Stimulated activated CD8-positive, alpha-beta memory T cell treated with anti-CD3 and anti-CD28 coated beads, Interleukin-15, amount 100 ng/mL, for 1 hour (primary cell): ENCODE measurements at places on chromosomes 5 and 9.

DNA sequence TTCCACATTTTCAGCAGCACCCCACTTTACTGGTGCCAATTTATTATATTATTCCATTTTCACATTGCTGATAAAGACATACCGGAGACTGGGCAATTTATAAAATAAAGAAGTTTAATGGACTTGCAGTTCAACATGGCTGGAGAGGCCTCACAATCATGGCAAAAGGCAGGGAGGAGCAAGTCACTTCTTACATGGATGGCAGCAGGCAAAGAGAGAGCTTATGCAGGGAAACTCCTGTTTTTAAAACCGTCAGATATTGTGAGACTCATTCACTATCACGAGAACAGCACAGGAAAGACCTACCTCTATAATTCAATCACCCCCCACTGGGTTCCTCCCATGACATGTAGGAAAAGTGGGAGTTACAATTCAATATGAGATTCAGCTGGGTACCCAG is 641.8 kb upstream of the MEF2C start:
- no peak for DNase-seq

DNA sequence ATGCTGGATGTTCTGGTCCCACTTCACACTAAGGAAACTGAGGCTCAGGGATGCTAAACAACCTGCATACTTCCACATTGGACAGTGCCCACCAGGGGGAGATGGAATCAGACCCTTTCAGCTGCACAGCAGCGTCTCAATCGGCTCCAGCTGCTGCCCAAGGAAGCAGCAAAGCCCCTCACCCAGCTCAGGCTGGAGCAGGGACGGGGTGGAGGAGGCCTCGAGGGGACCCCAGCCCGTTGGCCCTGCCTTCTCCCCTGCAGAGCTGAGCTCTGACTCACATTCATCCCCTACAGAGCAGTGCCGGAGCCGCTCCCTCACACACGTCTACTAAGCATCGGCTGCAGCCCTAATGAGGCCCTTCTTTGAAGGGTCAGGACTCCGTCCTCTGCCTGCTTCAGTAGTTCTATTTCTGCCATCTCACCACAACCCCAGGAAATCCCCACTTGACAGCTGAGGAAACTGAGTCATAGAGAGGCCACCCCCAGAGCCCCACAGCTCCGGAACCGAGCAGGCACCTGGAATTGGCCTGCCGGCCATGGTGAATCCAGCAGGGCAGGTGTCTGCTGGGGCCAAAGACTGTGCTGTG is 21.5 kb upstream of the SUSD3 start:
- no peak for DNase-seq

DNA sequence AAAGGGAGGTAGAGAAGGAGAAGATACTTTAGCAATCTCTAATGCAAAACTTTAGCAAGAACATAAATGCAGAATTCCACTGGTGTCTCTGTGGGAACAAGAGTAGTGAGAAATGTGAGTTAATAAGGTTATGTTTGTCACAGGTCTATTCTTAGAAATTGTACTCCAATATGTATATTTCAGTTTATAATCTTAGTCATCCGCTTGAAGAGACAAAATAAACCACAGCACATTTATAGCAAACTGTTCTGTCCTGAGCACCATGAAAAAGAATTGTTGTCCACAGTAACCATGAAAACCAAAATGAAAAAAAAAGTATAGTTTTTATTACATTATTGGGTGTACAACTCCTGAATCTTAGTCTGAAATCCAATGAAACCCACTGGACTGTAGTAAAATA is 93.6 kb upstream of the TSLP start:
- no peak for DNase-seq

DNA sequence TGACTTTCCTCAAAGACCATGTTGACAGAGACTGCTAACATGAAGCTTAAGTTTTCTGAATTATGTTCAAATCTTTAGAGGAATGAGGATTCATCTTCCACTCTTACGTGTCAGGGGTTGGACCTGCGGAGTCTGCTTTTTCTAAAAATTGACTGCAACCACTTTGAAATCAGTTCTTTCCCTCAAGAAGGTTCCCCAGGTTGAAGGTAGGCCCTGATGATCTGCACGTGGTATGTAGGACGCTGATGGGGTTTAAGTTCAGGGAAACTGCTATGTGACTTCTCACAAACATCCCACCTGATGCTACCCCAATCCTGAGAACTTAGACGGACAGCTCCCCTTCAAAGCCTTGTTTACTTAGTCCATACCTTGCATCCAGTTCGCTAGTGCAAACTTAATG is 7.2 kb downstream of the RACK1 start:
- DNase-seq, result no peak

DNA sequence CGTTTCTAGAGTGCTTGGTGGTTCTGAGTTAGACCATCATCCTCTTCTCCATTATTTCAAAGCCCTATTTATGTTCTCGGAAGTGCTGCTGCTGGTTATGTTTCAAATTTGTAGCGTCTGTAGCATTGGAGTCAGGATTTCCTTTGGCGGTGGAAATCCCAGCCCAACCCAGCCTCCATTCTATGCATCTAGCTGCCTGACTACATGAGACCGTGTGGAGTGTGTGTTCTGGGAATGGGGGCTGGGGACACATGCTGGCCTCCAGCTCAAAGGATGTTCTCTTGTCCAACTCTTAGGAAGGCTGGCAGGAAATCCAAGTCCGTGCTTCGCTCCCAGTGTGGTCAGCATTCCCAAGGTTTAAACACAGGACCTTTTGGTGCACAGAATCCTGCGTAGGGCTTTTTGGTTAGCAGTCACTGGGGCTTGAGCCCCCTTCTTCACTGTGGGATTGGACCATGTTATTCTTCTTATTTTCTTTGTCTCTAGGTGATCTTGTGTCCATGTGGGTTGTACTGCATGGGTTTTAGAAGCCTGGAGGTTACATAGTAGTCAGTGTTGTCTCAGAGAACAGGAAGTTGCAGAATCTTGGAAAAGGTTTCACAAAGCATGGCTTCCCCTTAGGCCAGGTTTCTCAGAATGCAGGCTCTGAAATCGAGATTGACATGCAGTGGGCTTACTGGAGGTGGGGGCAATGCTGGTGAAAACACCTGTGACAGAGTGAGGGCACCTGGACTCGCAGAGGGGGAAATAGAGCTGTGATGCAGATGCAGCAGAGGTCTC is 132.2 kb downstream of the ARHGAP26 start:
- no peak for DNase-seq

DNA sequence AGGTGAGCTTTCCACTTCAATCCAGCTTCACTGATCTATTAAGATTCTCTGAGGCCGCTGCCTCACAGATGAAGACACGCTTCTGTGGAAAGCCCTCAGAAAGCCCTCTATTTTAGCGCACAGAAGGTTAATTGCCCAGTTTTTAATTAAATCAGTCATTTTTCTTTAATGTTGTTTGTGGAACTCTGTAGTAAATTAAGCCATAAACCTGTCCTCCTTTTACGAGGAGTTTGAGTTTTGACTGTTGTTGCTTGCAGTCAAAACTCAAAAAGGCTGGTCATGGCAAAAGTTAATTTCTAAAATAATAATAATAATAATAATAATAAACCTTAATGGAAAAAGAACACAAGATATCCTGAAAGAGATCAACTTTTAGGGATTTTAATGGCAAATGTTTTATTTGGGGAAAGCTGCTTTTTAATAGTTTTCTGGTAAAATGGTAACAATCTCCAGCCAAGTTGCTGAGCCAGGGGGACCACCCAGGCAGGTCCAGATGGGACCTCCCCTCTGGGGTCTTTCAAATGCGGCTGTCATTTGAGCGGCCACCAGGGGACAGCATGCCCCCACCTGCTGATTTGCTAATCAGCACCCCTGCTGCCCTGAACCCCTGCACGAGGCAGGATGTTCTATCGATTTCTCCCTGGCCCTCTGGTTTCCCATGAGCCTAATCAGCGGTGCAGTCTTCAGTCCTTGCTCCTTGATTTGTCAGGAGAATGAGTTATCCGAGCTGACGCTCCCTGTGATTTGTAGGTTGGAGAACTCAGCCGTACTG is 247.2 kb downstream of the FSTL4 start:
- no peak for DNase-seq

GRCh38 chr9:82763656-82764055 is 299.3 kb downstream of the RASEF start:
- DNase-seq, result no peak
